H1 (cell line): ENCODE measurements at places on chromosomes 4 and X. TPM values are rescaled to one million over a fixed set of nuclear protein-coding genes. Genes with fewer than 3 reads are reported as not detected.
A peak's percentile ranks its signal among the peaks of the same experiment; 100 is the strongest.

KIT gene
- 24.8 and 27.7 TPM in 2 replicates for total RNA-seq

SPP1 gene
- total RNA-seq, result 22.3 and 26.5 TPM in 2 replicates

MFAP3L gene
- 9.8 and 13.9 TPM in 2 replicates for total RNA-seq

OPRPN gene
- total RNA-seq, result not detected in 2 replicates

EXOC1L gene
- not detected in 2 replicates for total RNA-seq

- H3K4me3 ChIP-seq, result peak overlapping the region; percentile 98
- no peak for DNase-seq
- H3K27ac ChIP-seq, result no peak overlapping the region
- H3K27me3 ChIP-seq, result no peaks in the 10 kb centered on the region
- no peaks in the 10 kb centered on the region for H3K4me1 ChIP-seq
- H3K36me3 ChIP-seq, result peaks cover 18% of the 10 kb centered on the region
Observed at GRCh38 chr4:184732126-184732525, 1.8 kb downstream of the CENPU start.

DNA sequence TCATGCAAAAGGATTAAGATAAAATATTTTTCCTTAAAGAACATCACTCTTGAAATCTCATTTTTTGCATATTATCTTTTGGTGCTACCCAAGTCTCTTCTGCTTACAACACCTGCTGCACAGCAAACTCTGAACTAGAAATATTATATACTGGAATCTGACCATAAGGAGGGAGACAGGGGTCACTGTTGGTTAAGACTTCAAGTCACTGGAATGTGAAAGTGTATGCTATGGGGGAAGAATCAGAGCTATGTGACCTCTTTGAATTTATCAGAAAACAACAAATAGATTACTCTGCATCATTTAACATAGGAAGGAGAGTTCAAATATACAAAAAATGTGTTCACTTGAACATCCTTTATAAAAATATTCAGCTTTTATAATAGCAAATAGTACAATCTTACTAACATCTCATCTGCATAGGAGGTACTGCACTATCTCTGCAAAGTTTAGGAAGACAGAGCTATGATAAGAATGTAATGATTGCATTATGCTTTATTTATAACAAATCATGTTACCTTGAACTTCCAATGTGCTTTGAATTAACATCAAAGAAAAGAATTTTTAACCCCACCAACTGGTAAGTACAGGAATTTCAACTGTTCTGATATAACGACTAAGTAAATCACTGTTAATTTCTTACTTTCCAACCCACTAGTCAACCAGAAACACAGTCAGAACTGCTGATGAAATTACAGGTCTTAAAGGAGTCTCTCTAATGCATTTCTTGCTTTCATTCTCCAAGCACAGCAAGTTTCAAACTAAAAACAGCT is 69.8 kb downstream of the ZNF827 start:
- no peaks in the 10 kb centered on the region for H3K4me1 ChIP-seq
- no peak overlapping the region for H3K4me3 ChIP-seq
- H3K36me3 ChIP-seq, result no peaks in the 10 kb centered on the region

GRCh38 chrX:130896802-130897501 is 6.1 kb downstream of the ENOX2 start:
- no peaks in the 10 kb centered on the region for H3K4me1 ChIP-seq
- H3K36me3 ChIP-seq, result no peaks in the 10 kb centered on the region
- no peak overlapping the region for H3K4me3 ChIP-seq
- no peaks in the 10 kb centered on the region for H3K27me3 ChIP-seq

GRCh38 chr4:65791111-65791811 is 121.0 kb upstream of the EPHA5 start:
- no peaks in the 10 kb centered on the region for H3K27me3 ChIP-seq
- H3K27ac ChIP-seq, result no peak overlapping the region
- no peaks in the 10 kb centered on the region for H3K4me1 ChIP-seq
- H3K36me3 ChIP-seq, result no peaks in the 10 kb centered on the region
- no peak for DNase-seq

DNA sequence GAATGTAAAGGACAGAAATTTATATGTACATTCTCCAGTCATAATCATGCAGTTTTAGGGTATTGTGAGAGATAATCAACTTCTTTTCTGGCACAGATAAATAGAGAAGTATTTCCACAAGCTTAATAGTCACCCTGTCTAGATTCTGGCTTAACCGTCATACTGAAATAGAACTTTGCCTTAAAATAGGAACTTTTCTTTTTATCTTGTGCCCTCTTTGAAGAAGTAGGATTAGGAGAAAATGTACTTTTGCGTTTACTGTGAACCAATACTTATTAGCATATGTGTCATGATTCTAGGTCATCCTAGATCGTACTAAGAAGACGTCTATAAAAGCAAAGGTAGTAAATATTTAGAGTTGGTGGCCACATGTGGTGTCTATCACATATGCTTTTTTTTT is 95.4 kb downstream of the NFKB1 start:
- no peaks in the 10 kb centered on the region for H3K36me3 ChIP-seq
- H3K27ac ChIP-seq, result no peak overlapping the region
- H3K4me1 ChIP-seq, result no peaks in the 10 kb centered on the region
- H3K27me3 ChIP-seq, result no peaks in the 10 kb centered on the region

GRCh38 chr4:68372588-68372987 is 22.7 kb upstream of the YTHDC1 start:
- H3K4me3 ChIP-seq, result no peak overlapping the region
- H3K27ac ChIP-seq, result no peak overlapping the region; the same call in 1 of the 2 replicates
- no peak for DNase-seq
- peaks cover 8% of the 10 kb centered on the region; the same call in 1 of the 2 replicates for H3K27me3 ChIP-seq

DNA sequence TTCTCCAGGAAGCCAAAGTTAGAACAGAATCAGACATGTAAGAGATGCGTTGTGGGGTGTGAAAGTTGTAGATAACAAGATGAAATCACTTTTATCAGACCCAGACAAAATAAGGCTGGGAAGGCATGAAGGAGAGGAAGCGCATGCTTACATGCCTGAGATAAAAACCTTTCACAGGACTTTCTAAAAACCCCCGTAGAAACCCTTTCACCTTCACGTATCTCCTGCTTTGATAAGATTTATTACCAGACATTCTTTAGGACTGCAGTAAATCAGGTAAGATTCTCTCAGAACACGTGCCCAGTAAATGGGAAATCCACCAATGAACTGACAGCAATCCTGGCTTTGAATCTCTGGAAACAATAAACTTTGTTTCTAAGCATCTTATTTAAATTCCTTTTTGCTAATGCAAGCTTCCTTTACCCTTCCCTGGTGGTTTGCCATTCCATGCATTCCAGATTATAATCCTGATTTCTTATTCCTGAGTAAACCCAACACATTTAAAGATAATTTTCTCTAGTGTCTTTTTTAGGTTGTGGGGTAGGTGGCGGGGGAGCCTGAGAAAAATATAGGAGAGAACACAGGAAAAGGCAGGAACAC is 254.6 kb upstream of the LDB2 start:
- H3K27me3 ChIP-seq, result no peaks in the 10 kb centered on the region
- H3K27ac ChIP-seq, result no peak overlapping the region
- H3K36me3 ChIP-seq, result no peaks in the 10 kb centered on the region

- no peaks in the 10 kb centered on the region for H3K27me3 ChIP-seq
- no peak overlapping the region for H3K4me3 ChIP-seq
- DNase-seq, result no peak
- no peaks in the 10 kb centered on the region for H3K36me3 ChIP-seq
Observed at GRCh38 chr4:155885666-155886065, 17.8 kb upstream of the TDO2 start.

DNA sequence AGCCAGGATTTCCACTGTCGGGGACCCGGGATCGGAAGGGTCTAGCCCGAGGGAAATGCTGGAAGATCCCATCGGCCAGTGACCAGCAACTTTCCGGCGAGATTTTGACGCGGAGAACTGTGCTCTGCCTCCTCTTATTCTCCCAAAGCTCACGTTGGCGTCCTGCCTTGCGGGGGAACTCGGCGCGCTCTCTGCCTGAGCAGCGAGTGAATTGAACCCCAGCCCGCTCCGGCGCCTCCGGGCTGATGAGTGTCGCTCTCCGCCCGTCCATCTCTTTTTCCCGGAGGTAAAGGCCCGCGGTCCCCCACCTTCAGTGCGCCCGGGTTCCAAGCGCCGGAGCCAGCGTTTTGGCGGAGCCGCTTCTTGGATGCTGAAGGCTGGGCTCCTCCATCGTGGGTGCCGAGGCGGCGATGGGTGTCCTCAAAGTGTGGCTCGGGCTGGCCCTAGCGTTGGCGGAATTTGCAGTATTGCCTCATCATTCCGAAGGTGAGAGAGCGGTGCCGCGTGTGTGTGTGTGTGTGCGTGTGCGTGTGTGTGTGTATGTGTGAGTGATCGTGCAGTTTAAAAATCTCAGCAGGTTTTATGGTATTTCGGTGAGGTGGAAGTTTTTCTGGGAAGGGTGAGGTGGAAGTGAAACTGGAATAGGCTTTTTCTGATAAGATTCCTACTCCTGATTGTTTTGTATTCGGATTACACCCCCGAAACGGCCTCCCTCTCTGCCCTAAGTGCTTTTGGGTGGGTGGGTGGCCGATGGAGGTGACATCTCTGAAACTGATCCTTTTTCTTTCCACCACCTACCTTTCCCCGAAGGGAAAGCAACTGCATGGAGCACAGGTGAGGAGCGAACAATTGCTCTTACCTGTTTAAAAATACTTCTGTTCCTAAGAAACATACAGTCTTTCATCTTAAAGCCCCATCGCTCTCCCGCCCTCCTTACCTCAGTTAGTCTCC is 752 bp downstream of the FRAS1 start:
- H3K27ac ChIP-seq, result peak overlapping the region; percentile 70
- H3K4me3 ChIP-seq, result peak overlapping the region; percentile 97
- H3K36me3 ChIP-seq, result no peaks in the 10 kb centered on the region

DNA sequence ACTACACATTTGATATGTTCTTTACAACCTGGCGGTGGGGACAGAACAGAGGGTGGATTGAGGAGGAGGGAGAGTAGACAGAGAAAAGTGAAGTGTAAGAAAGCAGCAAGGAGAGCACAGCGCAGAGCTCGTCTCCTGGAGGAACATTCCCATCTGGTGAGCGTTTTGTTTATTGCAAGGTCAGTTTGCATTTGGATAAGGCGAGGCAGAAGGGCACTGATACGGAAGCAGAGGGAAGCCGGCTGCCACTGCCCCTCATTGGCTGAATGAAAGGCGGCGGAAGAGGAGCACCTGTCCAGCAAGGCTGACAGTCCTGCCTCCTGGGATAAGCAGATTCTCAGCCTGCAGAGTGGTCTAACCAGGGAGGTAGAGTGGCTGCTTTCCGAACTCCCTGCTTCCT is 83.2 kb downstream of the GPR143 start:
- H3K4me3 ChIP-seq, result no peak overlapping the region
- no peak overlapping the region for H3K27ac ChIP-seq
- peak; percentile 43 for DNase-seq
- H3K27me3 ChIP-seq, result no peaks in the 10 kb centered on the region
- no peaks in the 10 kb centered on the region for H3K36me3 ChIP-seq

DNA sequence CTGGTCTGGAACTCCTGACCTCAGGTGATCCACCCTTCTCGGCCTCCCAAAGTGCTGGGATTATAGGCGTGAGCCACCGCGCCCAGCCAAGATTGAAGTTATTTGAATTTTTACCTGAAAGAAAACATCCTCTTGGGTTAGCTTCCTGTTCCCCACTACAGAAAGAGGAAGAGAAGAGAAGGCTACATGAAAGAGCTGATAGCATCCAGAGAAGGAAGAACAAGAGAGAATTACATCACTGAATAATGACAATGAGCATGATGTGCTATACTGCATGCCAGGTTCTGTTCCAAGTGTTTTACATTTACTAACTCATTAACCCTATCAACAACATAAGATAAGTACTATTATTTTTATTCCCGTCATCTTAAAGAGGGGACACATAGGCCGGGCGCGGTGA is 11.5 kb upstream of the TBC1D1 start:
- no peaks in the 10 kb centered on the region for H3K4me1 ChIP-seq
- H3K27me3 ChIP-seq, result no peaks in the 10 kb centered on the region
- H3K27ac ChIP-seq, result no peak overlapping the region
- H3K36me3 ChIP-seq, result no peaks in the 10 kb centered on the region

DNA sequence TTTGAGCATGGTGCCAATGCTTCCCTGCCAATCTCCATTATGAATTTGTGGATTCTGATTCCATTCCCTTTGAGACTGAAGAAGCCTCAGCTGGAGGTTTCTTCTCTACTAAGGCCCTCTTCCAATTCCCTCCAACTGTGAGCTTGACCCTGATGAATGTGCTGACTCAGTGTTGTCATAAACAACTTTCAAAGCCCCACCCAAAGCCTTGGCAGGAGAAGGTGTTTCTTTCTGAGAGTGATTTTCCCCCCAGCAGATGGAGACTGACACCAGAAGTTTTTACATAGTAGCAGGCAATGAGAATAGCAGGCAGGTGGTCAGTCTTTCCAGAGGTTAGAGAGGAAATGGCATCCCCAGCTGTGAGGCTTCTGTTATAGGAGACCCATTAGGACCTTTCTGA is 53.1 kb downstream of the OCRL start:
- H3K4me1 ChIP-seq, result no peaks in the 10 kb centered on the region
- no peaks in the 10 kb centered on the region for H3K27me3 ChIP-seq
- no peak overlapping the region for H3K4me3 ChIP-seq
- DNase-seq, result no peak
- no peaks in the 10 kb centered on the region; the same call in 1 of the 2 replicates for H3K36me3 ChIP-seq
- no peak overlapping the region for H3K27ac ChIP-seq

DNA sequence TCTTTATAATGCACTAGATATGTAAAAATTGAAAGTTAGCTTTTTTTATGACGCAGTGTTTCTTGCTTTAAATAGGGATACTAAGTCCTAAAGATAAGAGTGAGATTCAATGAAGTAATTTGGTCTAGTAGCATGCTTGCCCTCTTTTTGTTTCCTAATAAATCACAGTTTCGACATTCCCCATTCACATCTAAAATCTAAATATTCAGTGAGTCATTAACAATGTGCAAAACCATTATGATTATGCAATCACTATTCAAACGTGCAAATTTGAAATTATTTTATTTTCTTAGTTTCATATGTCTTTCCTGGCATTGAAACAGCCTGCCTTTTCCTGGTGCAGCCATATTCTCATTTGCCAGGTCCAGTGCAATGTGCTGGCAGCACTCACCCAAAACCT is 1350.5 kb upstream of the PABPC4L start:
- no peak overlapping the region for H3K4me3 ChIP-seq
- H3K27me3 ChIP-seq, result no peaks in the 10 kb centered on the region
- H3K36me3 ChIP-seq, result no peaks in the 10 kb centered on the region
